Activated CD8-positive, alpha-beta memory T cell treated with anti-CD3 and anti-CD28 coated beads, Interleukin-2, amount 10 ng/mL, durations not matched to agents 7 days and 5 days (primary cell): ENCODE measurements at places on chromosomes 13 and 19.

GRCh38 chr13:106385654-106386053 is 149.8 kb downstream of the EFNB2 start:
- no peaks in the 10 kb centered on the region for H3K4me1 ChIP-seq
- H3K27ac ChIP-seq: no peak overlapping the region
- no peak for DNase-seq
- no peak overlapping the region for H3K4me3 ChIP-seq

DNA sequence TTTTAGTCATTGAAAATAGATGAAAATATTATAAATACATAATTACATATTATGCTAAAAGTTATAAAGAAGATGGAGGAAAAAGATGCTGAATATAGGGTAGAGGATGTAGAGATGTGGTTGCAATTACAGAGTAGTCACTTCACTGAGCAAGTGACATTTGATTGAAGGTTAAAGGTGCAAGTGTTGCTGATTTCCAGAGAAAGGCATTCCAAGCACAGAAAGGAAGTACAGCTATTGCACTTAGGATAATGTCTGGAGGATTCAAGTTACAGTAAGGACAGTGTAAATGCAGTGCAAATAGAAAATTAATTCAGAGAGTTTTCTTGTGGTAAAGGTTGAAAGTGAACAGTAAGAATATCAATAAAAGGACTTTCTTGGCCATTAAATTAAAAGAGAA is 1721.8 kb downstream of the PCDH9 start:
- DNase-seq: no peak
- H3K27me3 ChIP-seq: no peaks in the 10 kb centered on the region
- H3K4me1 ChIP-seq: no peaks in the 10 kb centered on the region
- H3K27ac ChIP-seq: no peak overlapping the region

DNA sequence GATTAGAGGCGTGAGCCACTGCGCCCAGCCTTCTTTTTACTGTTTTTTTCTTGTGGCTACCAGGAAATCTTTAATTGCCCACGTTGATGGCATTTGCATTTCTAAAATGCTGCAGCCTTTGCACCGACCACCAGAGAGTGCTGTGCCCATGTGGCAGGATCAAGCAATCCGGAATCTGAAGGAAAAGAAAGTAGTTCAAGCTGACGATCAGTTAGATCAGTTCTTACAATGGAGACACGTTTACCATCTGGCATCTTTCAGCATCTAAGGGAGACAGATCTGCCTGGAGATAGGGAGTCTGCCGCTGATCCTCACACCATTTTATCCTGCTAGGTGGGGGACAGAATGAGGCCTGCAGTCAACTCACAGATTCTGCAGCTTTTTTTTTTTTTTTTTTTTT is 19.9 kb downstream of the TINCR start:
- H3K4me3 ChIP-seq: peak overlapping the region; percentile 23
- H3K27ac ChIP-seq: no peak overlapping the region
- peaks cover 2% of the 10 kb centered on the region for H3K27me3 ChIP-seq
- H3K4me1 ChIP-seq: peaks cover 2% of the 10 kb centered on the region
- peak; percentile 54 for DNase-seq
- no peaks in the 10 kb centered on the region for H3K36me3 ChIP-seq

GRCh38 chr13:67549331-67549730 is 319.2 kb upstream of the PCDH9 start:
- no peak for DNase-seq
- H3K27ac ChIP-seq: no peak overlapping the region
- H3K4me1 ChIP-seq: no peaks in the 10 kb centered on the region
- H3K36me3 ChIP-seq: no peaks in the 10 kb centered on the region
- H3K4me3 ChIP-seq: no peak overlapping the region

GRCh38 chr13:30576528-30576927 is 41.2 kb upstream of the USPL1 start:
- no peak overlapping the region for H3K4me3 ChIP-seq
- H3K4me1 ChIP-seq: peaks cover 40% of the 10 kb centered on the region
- DNase-seq: peak; percentile 62
- H3K36me3 ChIP-seq: no peaks in the 10 kb centered on the region
- peaks cover 16% of the 10 kb centered on the region for H3K27me3 ChIP-seq

DNA sequence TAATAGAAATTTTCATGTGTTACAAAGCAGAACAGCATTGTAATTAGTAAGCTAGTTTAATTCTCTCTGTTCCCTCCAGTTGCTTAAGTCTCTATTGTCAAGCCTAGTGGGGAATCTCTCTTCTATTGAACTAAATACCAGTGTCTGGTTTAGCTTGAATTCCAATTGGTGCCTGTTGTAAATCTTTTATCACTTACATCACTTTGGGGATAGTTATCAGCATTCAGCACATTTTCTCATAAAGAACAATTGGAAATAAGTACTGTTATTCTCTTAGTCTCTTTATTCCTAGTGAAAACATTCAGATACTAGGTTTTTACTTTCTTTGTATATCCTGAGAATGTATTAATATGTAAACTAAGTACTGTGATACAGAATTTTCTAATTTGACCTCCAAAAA is 25.2 kb downstream of the IPO5 start:
- DNase-seq: no peak
- H3K4me1 ChIP-seq: peaks cover 37% of the 10 kb centered on the region
- no peaks in the 10 kb centered on the region for H3K27me3 ChIP-seq
- no peak overlapping the region for H3K4me3 ChIP-seq
- H3K27ac ChIP-seq: no peak overlapping the region
- peaks cover 15% of the 10 kb centered on the region for H3K36me3 ChIP-seq

- H3K36me3 ChIP-seq: no peaks in the 10 kb centered on the region
- no peaks in the 10 kb centered on the region for H3K4me1 ChIP-seq
- no peak overlapping the region for H3K27ac ChIP-seq
- no peak for DNase-seq
- no peak overlapping the region for H3K4me3 ChIP-seq
Observed at GRCh38 chr13:63909726-63910375, 2494.2 kb upstream of the PCDH20 start.

DNA sequence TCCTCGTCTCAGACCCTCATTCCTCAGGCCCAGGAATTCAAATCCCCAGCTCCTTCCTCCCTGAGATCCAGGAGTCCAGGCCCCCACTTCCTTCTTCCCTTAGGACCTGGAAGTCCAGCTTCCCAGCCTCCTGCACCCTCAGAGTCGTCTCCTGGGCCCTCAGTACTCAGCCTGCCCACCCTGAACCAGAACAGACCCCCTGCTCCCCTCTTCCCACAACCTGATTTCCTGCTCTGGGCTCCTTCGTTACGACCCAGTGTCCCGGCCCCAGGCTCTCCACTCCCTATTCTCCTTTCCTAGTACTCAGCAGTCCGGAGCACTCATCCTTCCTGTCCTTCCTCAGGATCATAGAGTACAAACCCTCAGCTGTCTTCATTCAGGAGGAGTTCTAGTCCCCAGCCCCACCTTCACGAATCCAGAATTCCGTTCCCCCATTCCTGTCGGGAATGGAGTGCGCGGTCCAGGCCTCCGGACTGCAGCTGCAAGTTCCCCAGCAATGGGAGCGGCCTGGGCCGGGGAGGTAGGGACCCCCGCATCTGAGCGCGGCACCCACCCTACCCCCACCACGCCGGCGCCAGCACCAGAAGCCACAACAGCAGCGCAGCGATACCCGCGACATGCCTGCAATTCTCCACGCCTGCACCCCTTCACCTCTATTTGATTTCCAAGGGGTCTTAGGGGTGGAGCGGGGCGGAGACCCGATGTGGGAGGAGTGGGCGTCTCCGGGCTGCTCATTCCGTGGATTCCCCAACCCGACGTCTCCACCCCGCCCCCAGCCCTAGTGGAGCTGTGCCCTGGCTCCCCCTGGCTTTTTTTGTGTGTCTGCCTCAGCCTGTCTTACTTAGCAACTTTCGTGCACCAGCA is 12.7 kb downstream of the EGLN2 start:
- peaks cover 28% of the 10 kb centered on the region for H3K27me3 ChIP-seq
- DNase-seq: peak; percentile 42
- H3K27ac ChIP-seq: peak overlapping the region; percentile 37
- peaks cover 16% of the 10 kb centered on the region for H3K36me3 ChIP-seq
- peaks cover 38% of the 10 kb centered on the region for H3K4me1 ChIP-seq
